ENCODE measurements at places on chromosomes 11 and 22.

DNA sequence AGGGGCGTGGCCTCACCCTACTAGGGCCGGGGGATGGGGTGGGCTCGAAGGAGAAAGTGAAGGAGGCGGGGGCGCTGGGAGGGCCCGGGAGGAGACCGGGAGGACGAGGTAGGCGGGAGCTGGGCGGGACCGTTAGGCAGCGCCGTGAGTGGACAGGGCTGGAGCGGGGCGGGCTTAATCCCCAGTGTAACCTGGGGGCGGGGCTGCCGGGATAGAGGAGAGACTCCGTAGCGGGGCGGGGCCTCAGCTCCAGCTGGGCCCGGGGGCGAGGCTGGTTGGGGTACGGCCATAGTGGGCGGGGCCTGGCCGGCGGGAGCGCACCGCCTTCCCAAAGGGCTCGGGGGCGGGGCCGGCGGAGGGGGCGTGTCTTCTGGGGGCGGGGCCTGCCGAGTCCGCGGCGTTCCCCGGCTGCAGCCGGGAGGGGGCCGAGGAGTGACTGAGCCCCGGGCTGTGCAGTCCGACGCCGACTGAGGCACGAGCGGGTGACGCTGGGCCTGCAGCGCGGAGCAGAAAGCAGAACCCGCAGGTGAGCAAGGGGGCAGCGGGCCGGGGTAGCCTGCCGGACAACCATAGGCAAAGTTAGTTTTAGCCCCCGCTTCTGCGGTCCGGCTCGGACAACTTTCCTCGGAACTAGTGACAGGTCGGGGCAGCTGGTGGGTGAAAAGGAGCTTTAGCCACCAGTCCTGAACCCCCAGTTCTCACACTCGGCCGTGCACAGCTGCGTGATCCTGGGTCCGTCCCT is at the start of gene CD82:
TSS of gene CD82 (plus strand) at position 453 of the 742 bp plus-strand sequence. CDS start 29,000 bp downstream, outside the sequence.
- DNase-seq, result peak; percentile 95

DNA sequence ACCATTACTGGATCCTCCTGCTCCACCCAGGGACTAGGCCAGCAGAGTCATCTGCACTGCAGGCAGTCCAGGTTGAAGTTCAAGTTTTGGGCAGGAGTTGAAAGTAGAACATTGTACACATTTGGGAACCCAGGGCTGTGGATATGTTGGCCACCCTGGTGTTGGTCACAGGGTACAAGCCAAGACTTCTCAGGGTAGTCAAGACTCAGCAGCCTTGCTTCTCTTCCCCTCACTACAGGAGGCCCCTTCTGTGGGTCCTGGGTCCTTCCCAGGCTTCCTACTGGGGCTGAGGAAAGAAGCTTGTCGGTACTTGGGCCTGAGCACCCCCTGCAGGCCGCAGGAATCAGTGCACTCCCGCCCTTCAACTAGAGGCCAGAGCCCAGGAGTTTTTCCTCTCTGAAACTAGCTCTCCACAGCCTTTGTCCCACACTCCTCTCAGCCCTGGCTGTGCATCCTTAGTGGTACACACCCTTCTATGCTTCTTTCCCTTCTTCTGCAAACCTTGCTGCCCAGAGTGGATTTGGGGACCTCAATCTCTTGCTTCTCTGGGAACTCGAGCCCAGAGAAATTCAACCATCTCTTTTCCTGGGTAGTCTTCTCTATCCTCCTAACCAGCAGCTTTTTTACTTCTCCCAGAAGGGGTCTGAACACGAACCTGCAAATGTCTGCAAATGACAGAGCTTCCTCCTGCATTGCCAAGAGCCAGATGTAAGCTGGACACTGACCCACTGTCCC is 2.6 kb upstream of the HPX start:
- peak; percentile 23 for DNase-seq

DNA sequence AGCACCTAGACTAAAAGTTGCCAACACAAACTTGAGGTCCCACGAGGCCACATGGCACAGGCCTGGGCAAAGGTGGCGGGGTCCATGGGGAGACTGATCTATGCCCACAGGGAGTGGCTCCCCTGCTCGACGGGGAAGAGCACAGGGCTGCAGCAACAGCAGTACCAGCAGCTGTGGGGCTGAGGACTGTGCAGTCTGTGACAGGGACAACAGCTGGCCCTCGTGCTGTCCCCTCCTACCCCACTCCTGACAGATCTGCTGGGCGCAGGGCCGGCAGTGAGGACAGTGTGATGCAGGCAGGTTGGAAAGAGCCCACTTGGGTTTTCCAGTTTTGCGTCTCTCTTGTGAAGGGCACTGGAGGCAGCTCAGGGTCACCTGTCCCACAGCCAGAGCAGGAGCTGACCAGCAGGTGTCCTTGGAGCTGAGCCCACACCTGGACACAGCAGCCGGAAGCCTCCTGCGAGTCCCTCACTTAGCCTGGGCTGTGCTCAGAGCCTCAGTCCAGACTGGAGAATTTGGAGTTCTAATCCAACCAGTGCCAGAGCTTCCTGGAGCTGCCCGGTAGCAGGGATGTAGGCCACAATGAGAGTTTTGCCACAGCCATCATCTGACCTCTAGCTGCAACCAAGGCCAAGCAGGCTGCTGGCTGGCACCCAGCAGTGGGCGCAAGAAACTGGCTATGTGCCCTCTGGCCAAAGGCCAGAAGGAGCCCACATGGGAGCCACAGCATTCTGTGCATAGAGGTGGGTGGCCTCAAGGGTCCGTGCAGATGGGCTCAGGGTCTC is 3.6 kb upstream of the GAS2L1 start:
- no peak for DNase-seq

DNA sequence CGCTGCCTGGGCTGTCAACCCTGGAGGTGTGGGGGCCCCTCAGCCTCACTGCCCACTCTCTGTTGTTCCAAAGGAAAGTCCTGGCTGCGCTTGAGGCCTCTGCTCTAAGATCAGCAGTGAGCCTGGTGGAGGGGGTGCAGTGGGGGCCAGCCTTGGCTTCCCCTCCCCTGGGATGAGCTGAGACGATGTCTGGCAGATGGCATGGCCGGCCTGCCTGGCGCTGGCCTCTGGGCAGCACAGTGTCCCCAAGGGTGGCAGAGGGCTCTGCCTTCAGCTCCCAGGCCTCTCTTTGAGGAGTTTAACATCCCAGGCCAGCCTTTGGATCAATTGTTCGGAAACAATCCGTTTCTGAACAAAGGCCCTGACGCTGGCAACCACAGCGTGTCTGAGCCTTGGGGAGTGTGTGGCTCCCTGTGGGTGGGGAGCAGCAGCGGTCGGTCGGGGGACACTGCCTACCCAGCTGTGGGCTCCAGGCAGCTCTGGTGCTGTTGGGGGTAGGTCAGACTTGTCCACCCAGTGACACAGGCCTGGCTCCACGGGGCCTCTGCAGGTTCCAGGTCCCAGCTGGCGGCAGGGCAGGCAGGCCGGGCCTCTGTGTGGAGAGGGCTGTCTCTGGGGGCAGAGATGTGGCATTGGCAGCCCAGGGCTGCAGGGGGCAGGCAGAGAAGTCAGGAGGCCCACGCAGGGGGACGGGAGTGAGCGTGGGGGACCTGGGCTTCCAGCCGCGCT is 12.1 kb downstream of the TSPAN4 start:
- no peak for DNase-seq

DNA sequence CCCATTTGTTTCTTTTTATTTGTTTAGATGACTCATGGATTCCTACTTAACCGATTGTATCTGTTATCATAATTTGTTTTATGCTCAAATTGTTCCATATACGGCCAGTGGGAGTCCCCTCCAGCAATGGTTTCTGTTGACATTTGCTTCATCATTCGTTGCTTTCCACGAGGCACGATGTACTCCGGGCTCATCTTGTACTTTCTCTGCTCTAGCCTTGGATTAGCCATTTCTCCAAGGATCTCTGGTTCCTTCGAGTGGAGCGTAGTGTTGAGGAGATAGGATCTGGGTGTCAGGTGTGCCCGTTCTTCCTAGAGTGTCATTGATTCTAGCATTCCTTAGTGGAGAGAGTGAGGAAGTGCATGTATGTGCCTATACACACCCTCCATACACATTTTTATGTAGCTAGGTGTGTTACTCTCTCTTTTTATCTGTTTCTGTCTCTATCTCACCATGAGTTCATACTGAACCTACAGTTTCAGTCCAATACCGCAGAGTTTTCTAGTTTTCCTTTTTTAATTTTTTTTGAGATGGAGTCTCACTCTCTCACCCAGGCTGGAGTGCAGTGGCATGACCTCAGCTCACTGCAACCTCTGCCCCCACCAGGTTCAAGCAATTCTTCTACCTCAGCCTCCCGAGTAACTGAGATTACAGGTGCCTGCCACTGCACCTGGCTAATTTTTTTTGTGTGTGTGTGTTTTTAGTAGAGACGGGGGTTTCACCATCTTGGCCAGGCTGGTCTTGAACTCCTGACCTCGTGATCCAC is 31.4 kb downstream of the TECTA start:
- DNase-seq, result no peak

DNA sequence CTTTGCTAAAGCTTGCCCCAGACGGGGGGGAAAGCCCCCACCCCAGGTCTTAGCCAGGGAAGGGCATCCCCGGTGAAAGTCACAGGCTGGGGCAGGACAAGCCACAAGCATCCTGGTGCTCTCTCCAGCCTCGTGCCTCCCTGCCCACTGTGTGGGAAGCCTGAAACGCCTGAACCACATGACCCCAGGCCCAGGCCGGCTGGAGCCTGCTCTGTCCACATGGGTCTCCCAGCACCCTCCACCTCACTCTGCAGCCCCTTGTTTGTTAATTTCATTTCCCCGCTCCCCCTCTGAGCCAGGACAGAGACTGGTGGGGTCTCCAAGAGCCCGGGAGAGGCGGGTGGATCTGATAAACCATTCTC is 58.3 kb upstream of the TCF20 start:
- DNase-seq, result no peak

DNA sequence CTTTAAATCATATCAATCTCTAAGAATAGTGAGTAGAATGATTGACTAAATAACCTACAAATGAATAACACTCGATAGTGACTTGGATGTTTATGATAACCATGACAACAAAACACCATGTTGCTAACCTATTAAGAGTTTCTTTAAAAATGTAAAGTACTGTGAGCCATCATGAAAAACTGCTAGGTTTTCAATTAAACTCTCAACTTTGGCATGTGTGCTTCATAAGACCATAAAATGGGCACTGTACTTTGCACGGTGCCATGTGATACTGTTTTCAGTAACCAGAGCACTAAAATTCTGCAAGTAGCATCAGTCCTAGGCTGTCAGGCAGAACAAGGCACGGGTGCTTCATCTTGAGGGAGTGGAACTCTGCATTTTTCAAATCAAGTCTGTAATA is 96.2 kb upstream of the TRIM77 start:
- no peak for DNase-seq

GRCh38 chr11:95135155-95135554 is 45.5 kb downstream of the ENDOD1 start:
- no peak for DNase-seq

- no peak for DNase-seq
These were observed 39.5 kb downstream of the ARFGAP3 start for GRCh38 chr22:42817556-42817955.

- DNase-seq, result no peak
These were observed 35.7 kb upstream of the B3GAT1 start for GRCh38 chr11:134447696-134448095.

GRCh38 chr11:126176853-126177470 is 34.5 kb downstream of the RPUSD4 start:
- DNase-seq, result no peak

- peak; percentile 47 for DNase-seq
These were observed 20.3 kb downstream of the CLPB start for GRCh38 chr11:72413914-72414628.

- no peak for DNase-seq
These were observed 280.4 kb downstream of the DCDC1 start for GRCh38 chr11:31089117-31089516.

DNA sequence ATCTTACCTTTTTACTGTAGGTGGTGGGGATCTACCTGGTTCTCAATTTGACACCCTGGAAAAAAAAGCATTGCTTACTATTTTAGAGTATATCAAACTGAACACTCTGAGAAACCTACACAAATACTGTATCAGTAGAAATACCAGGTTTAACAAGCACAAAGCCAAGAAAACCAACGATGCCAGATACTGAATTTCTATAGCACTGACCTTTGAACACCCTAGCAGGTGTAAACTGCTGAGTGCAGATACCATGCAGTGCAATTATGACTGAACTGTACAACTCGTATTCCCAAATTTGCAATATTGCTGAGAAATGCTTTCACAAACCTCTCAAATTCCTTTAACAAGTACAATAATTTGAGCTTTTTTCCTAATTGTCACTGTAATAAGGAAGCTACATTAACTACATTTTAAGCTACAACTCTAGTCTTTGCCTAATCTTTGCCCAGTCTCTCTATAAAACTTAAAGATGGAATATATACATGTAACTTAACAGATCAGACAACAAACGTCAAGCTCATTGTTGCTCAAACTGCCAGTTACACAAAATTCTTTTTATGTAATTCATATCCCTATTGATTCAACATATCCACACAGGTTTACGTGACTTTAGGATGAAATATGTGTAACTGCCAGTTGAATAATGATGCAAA is 8.9 kb downstream of the TAF1D start:
- no peak for DNase-seq

- no peak for DNase-seq
These were observed 36.0 kb downstream of the RSF1 start for GRCh38 chr11:77784572-77784971.

- DNase-seq, result no peak
These were observed 26.2 kb downstream of the RRP7A start for GRCh38 chr22:42493393-42493792.

DNA sequence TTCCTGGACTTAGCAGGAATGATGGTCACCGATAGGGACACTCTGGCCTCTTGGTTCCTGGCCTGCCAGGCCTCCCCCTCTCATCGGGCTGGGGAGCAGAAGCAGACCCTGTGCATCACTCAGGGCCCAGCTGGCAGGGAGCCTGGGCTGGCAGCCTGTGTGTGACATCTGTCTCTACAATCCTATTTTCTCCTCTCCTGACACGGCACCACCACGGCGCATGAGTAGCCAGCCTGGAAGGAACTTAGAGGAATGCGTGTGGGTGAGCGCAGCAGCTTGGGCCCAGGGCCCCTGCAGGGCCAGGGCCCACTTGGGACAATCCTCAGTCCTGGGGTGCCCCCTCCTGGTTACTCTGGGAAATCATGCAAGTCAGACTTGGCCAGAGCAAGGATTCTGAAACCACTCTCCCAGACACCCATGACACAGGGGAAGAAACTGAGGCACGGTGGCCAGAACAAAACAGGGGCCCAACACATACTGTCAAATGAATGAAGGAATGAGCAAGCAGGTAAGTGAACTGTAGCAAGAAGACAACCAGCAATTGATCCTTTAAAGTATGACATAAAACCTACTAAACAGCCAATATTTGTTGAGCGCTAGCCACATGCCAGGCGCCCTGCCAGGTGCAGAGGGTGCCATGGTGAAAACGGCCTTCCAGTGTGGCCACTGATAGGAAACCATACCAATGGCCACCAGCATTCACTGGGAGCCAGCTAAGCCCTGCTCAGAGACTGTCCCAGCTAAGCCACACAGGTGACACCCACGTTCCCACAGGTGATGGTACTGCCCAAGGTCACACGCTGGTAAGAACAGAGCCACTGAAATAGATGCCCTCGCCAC is 13.3 kb downstream of the RSPH14 start:
- DNase-seq, result peak; percentile 69

GRCh38 chr11:106021181-106021966 is 666 bp downstream of the MSANTD4 start:
- no peak for DNase-seq

- DNase-seq, result no peak
These were observed 134.2 kb upstream of the NECTIN1 start for GRCh38 chr11:119863236-119863635.

GRCh38 chr11:118634431-118635236 is 27.2 kb downstream of the PHLDB1 start:
- DNase-seq, result no peak

- no peak for DNase-seq
These were observed 26.4 kb upstream of the UCP3 start for GRCh38 chr11:74035264-74035663.

- no peak for DNase-seq
These were observed 129.8 kb downstream of the OPCML start for GRCh38 chr11:133402551-133402950.

GRCh38 chr22:34015642-34016041 is 95.4 kb upstream of the LARGE1 start:
- no peak for DNase-seq

Measured in activated gamma-delta T cell treated with anti-CD3 and anti-CD28 coated beads, Interleukin-2, amount 50 U/mL, for 16 hours (primary cell).